ENCODE measurements at places on chromosomes 13 and 19.

DNA sequence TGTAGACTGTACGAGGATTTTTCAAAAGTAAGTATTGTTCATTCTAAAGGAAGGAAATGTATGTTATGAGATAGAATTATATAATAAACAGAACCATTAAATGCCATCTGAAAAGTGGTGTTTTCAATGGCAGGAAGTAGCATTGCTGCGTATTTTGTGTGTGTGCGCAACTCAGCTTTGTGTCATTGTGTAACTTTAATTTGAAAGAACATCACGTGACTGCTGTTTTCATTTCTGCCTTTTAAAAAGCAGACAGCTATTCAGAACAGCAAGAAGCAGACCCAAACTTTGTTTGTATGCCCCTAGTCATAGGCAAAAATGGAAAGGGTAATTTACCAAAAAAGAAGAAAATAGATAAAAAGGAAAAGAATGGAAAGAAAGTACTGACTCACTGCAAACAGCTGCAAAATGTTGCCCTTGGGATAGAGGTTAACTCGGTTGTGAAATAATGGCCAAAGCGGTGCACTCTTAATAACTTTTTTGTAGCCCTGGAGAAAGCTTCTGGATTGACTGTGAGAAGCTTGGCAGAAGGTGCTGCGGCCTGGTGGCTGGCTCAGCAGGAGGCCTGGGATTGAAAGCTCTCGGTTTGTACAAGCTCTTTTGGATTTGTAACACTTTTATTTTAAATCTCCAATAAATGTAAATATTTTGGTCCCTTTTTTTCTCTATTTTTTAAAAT lies 97.3 kb downstream of the GGACT start:
- DNase-seq: no peak

DNA sequence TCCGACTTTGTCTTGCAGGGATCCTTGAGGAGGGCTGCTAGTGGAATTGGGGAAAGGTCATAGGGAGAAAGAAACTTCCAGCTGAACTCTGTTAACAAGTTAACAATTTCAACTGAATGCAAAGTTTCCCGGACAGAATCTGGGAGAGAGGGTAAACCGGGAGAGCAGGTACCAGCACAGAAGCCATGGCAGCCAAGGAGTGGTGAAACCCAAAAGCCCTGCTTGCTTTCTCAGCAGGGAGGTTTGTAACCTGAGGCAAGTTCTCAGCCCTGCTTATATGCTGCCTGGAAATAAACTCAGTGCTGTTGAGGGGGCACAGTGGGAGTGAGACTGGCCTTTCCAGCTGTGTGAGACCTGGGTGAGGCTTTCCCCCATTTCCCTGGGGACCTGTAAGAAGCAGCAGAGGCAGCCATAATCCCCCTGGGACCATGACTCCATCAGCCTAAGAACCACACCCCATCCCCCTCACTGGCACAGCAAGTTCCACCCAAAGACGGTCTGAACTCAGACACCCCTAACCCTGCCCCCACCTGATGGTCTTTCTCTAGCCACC lies 84.0 kb downstream of the SUCLA2 start:
- DNase-seq: no peak

DNA sequence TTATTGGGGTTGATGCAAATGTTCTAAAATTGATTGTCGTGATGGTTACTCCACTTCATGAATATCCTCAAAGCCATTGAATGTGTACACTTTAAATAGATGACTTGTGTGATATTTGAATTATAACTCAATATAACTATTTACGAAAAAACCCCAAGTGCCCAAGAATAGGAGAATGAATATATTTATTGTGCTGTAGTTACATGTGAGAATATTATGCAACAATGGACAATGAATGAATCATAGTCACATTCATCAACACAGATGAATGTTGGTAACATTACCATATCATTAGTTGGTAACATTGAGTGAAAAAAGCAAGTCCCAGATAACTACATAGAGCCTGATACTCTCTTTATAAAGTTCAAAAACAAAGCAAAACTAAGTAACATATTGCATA lies 127.8 kb upstream of the UBL3 start:
- no peak for DNase-seq

DNA sequence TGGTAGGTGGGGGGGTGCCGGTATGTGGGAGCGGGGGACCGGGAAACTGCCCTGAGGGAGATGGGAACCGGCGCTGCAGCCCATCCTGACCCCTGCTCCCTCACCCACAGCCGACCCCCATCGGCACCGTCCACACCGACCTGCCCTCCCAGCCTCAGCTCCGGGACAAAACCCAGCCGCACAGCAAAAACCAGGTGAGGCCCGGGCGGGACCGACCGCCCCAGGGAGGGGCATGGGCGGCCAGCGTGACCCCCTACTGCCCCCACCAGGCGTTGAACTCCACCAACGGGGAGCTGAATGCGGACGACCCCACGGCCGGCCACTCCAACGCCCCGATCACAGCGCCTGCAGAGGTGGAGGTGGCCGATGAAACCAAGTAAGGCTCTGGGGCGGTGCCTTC lies 35.9 kb downstream of the BTBD2 start:
- no peak for DNase-seq

DNA sequence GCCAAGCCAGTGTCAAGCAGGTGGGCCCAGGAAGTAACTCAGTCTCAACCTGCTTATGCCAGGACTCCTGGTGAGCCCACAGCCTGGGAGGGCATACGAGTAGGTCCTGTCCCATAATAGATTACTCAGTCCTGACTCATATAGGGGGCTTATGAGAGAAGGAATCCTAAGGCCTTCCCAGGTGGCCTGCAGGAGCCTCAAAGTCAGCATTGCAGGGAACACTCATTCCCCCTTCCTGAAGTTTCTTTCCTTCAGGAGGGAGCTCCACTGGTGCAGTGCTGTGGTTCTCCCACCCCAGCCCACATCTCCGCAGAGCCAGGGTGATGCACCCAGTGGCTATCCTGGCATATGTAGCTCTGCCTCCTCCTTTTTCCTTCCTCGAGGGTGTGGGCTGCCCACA lies 137.3 kb downstream of the ZIC5 start:
- no peak for DNase-seq

DNA sequence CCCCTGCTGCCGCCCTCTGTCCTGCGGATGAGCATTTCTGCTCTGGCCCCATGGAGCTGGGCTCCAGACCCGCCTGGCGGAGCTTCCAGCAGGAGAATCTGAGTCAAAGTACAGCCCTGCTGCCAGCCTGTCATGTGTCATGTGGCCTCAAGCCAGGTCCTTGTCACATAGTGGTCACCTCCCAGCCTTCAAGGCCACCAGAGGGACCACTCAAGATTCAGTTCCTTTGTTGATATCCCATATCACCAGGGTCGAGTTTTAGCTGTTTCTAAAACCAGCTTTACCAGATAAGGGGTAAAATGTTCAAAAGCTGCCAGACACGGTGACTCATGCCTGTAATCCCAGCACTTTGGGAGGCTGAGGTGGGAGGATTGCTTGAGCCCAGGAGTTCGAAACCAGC lies 13.4 kb downstream of the THOP1 start:
- DNase-seq: no peak

GRCh38 chr13:94178625-94179244 lies 300.7 kb downstream of the DCT start:
- DNase-seq: no peak

- no peak for DNase-seq
Measured at GRCh38 chr19:28553764-28554163, 659.2 kb downstream of the UQCRFS1 start.

- no peak for DNase-seq
Measured at GRCh38 chr19:50467566-50467965, 8.7 kb upstream of the EMC10 start.

- DNase-seq: no peak
Measured at GRCh38 chr13:29294821-29295220, 300.7 kb downstream of the SLC7A1 start.

DNA sequence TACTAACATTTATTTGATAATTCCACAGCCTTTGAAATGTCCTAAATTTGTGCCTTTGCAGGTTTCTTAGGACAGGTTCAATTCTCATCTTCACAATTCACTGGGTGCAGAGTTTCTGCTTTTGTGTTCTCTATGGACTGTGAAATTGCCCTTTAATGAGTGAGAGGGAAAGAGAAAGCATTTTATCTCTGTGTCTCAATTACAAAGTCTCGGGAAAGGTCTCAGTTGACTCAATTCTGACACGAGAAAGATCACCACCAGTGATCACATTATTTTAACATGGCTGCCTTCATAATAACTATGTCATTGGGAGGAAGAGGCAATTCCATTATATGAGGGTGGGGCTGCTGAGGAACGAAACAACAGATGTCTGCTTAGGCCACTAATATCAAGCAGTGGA lies 26.2 kb upstream of the LRCH1 start:
- DNase-seq: no peak

DNA sequence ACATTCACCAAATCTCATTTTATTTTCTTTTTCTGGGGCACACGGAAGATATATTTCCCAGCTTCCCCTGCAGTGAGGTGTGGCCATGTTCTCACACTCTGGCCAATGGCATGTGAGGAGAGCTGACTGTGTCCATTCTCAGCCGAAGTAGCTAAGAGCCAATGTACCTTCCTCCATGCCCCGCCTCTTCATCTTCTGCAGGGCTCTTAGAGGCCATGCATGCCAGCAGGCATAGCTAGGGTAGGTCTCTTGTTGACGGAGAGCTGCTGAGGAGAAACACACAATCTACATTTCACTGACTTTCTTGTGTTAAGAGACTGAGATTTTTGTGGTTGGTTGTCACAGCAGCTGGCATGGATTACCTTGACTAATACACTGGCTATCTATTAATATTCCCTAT lies 9.8 kb upstream of the MICU2 start:
- no peak for DNase-seq

GRCh38 chr13:44758630-44759383 lies 182.7 kb upstream of the TSC22D1 start:
- no peak for DNase-seq

GRCh38 chr19:33444562-33445441 lies 71.3 kb downstream of the CEBPG start:
- DNase-seq: no peak

DNA sequence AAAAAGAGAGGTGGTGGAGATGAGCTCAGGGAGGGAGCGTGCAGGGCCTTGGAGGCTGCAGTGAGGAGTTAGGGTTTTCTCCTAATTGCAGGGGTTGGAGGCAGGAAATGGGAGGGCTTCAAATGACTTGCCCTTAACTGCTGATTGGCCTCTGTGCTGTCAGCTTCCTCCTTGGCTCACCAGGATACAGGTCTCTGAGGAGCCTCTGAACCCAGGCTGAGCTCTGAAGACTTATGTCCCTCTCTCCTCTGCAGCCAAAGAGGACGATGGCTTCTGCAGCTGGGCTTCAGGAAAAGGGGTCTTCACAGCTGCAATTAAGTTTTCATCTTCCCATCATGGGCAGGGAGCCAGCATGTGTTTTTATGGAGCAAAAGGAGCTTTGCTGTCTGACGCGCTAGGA lies 6.7 kb upstream of the RANBP3 start:
- DNase-seq: no peak

DNA sequence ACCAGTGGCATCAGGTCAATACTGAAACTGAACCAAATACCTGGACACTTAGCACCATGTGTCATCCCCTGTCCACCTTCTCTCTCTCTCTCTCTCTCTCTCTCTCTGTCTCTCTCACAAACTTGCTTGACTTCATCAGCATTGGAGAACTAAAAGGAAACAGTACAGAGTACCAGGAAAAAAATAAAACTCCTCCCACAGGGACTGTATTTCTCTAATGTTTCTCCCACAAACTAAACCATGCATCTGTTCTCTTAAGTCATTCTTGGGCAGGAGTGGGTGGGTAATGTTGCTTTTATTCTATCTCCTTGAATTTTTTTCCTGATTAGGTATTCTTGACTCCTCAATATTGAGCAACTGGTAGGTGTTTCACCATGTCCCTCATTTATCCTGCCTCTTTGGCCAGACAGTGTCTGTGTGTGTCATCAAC lies 112.9 kb upstream of the CACNA1A start:
- DNase-seq: no peak

- no peak for DNase-seq
Measured at GRCh38 chr13:102873653-102874052, 27.8 kb downstream of the ERCC5 start.

- DNase-seq: no peak
Measured at GRCh38 chr13:18236528-18236815, 945.2 kb downstream of the TUBA3C start.

DNA sequence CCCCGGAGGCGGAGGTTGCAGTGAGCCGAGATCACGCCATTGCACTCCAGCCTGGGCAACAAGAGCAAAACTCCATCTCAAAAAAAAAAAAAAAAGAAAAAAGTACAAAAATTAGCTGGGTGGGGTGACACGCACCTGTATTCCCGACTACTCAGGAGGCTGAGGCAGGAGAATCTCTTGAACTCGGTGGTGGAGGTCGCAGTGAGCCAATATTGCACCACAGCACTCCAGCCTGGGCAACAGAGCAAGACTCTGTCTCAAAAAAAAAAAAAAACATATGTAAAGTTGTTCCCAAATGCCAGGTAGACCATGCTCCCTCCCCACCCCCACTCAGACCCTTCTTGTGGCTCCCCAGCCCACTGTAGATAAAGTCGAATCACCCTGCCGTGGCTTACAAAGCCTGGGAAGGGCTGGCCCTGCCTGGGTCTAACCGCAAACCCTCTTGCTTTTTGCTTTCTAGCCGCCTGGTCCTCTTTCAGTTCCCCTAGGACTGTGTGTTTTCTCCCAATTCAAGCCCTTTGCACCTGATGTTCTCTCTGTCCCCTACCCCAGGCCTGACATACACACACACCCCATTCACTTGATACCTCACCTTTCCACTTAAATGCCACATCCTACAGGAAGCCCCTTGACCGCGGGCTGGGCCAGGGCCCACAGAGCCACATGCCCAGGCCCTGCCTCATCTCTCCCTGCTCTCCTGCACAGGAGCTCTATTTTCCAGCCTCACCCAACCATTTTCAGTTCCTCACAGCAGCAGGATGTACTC lies 34.4 kb downstream of the MAP4K1 start:
- DNase-seq: no peak

GRCh38 chr13:106916329-106916976 lies 348.5 kb upstream of the ARGLU1 start:
- no peak for DNase-seq

DNA sequence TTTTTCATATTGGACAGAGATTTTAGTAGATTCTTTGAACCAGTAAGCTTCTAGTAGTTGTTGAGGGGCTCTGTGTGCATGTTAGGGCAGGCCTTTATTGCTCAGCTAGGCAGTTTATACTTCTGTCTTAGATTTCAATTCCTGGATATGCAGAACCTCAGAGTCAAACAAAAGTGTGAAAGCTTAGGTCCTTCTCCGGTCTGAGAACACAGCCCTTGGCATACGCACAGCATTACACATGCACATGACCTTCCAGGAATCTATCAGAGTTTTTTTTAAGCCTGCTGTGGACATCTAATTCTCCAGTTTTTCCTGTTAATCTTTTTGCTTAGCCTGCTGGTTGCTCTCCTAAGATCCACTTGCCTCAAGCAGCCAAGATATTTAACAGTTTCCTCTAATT lies 77.9 kb upstream of the KL start:
- no peak for DNase-seq

GRCh38 chr13:112753833-112754232 lies 64.0 kb downstream of the ATP11A start:
- no peak for DNase-seq
